DMS53 (cell line): ENCODE measurements at places on chromosomes 13 and 19.

DNA sequence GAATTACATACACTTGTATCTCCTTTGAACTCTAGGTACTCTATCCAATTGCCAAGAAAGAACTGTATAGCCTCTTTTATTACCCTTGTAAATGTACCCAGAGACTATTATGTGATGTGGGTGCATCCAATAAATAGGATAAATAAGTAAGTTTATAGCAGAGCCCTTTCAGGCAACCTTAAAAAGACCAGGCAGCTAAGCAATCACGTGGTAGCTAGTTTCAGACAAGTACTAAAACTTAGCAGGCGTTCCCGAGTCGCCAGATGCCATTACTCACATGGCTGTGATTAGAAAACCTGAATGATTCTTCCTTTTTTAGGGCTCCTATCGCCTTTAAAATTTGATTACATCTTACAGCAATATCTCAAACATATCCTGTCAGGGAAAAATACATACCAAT lies 1303.0 kb downstream of the EFNB2 start:
- no peak for DNase-seq

DNA sequence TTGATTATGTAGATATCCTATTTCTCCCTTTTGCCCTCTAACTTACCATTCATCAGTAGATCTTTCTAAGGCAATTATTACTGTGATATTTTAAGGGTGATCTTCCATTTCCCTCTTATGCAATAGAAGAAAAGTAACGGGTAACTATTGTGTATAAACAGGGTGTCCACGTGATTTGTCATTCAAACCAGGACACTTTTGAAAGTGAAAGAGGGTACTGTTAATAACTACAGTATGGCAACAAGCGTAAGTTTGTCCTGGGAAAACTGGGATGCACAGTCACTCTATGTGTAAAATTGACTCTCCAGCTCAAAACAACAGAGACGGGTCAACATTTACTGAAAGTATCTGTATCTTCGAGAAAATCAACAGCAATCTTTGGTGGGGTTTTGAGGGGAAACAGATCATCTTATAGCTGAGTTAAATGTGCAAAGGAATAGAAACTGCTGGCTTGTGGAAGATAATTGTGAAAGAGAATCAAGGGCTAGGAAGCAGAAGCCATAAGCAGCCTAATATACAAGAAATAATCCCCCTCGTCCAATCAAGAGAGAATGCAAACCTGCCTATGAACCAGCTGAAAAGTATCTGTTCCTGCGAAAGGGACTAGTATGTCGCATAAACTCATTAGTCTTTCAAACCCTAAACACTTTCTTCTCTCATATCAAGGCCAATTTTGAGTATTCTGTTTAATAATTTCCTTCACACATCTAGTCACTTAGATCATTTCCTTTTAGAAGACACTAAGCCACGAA lies 126.7 kb downstream of the FOXO1 start:
- DNase-seq: peak; percentile 10

- no peak for DNase-seq
Observed at GRCh38 chr13:48644951-48645350, 8.8 kb upstream of the CYSLTR2 start.

DNA sequence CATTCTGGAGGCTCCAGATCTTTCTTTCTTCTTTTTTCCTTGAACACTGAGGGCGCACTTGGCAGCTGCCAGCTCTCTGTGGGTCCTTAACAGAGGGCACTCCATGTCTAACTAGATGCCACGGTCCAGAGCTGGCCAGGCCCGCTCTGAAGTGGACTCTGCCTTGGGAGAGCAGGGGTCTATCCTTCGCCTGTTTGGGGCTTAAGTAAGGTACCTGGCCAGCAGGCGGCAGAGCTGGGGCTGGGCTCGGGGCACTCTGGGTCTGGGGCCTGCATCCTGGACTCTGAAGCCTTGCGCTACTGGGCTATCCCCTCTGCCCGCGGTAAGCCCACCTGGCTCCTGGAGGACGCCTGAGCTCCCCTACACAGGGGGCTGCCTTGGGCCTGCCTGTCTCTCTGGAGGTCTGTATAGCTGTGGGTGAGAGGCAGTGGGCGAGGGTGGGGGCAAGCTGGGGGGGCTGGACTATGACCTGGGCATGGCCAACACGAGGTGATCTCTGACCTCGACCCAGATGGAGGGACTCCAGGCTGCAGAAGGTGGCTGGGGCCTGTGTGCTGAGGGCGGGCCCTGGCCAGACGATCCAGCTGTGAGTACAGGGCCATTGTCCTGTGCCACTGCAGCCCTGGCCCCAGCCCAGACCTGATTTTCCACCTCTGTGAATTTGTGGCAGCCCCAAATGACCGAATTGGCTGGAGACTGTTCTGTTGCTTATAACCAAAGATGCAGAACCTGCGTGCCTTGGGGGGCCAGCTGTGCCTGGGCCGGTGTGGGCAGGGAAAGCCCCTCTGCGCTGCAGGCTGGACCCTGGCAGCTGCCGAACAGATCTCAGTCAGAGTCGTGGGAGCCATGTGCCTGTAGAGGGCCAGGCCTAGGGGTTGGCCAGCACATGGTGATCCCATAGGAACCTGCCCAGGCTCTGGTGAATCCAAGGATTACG lies 26.5 kb downstream of the CEBPG start:
- no peak for DNase-seq
